Melanocyte of skin (primary cell): ENCODE measurements at places on chromosomes 5 and 9. TPM values are rescaled to one million over a fixed set of nuclear protein-coding genes. Genes with fewer than 3 reads are reported as not detected.

SLC35D2 gene
- total RNA-seq = 34.8 and 45.4 TPM in 2 replicates

C9 gene
- 0.93 TPM in 1 of 2 replicates, not detected in the other for total RNA-seq

FBP2 gene
- total RNA-seq = not detected in 2 replicates

CCDC152 gene
- total RNA-seq = under 0.01 and 0.15 TPM in 2 replicates

WDR38 gene
- not detected in 2 replicates for total RNA-seq

EGFL7 gene
- total RNA-seq = 8.0 and 18.3 TPM in 2 replicates

PCDHA7 gene
- under 0.01 TPM in 1 of 2 replicates, not detected in the other for total RNA-seq

C9orf50 gene
- 0.36 TPM in 1 of 2 replicates, not detected in the other for total RNA-seq

FBXO4 gene
- total RNA-seq = 10.0 and 12.0 TPM in 2 replicates

HEMGN gene
- not detected in 2 replicates for total RNA-seq

SLC4A9 gene
- not detected in 2 replicates for total RNA-seq

CLIC3 gene
- not detected in 2 replicates for total RNA-seq

C5orf63 gene
- total RNA-seq = 2.3 and 4.2 TPM in 2 replicates

PCDHGA3 gene
- 0.69 and 2.9 TPM in 2 replicates for total RNA-seq

GPRIN1 gene
- total RNA-seq = 11.4 and 19.6 TPM in 2 replicates

PRDM9 gene
- total RNA-seq = not detected in 2 replicates

ADAMTS13 gene
- total RNA-seq = 1.1 and 1.7 TPM in 2 replicates

HNRNPK gene
- 491 and 624 TPM in 2 replicates for total RNA-seq

ZCCHC10 gene
- 7.6 and 12.7 TPM in 2 replicates for total RNA-seq

SH2D3C gene
- total RNA-seq = under 0.01 and 0.36 TPM in 2 replicates

CCNO gene
- total RNA-seq = 1.4 and 2.2 TPM in 2 replicates

ANKHD1 gene
- 81.9 and 89.6 TPM in 2 replicates for total RNA-seq

ADGRV1 gene
- total RNA-seq = under 0.01 and 0.77 TPM in 2 replicates

MRPL22 gene
- total RNA-seq = 32.9 and 34.6 TPM in 2 replicates

NUDT12 gene
- 13.4 and 28.4 TPM in 2 replicates for total RNA-seq

TLN1 gene
- 132 and 135 TPM in 2 replicates for total RNA-seq

RGS7BP gene
- total RNA-seq = not detected in 2 replicates

ODF2 gene
- total RNA-seq = 18.2 and 26.9 TPM in 2 replicates

ACTBL2 gene
- 0.31 and 0.33 TPM in 2 replicates for total RNA-seq

SHC3 gene
- total RNA-seq = 0.34 and 1.1 TPM in 2 replicates

AGXT2 gene
- total RNA-seq = not detected in 2 replicates

GPX3 gene
- total RNA-seq = not detected in 2 replicates

DAP gene
- 15.1 and 19.6 TPM in 2 replicates for total RNA-seq

PCDHB7 gene
- total RNA-seq = under 0.01 TPM in 2 replicates

PCDHA11 gene
- total RNA-seq = under 0.01 TPM in 2 replicates

RELL2 gene
- total RNA-seq = 4.8 and 6.9 TPM in 2 replicates

TSLP gene
- total RNA-seq = not detected in 2 replicates

ENC1 gene
- 62.2 and 159 TPM in 2 replicates for total RNA-seq

GRAMD2B gene
- total RNA-seq = 10.7 and 20.4 TPM in 2 replicates

SGCD gene
- 116 and 222 TPM in 2 replicates for total RNA-seq

UNC13B gene
- total RNA-seq = 26.6 and 28.4 TPM in 2 replicates

ELOVL7 gene
- total RNA-seq = 0.34 and 1.1 TPM in 2 replicates

PRRX2 gene
- not detected in 2 replicates for total RNA-seq

COL5A1 gene
- 1.9 and 3.0 TPM in 2 replicates for total RNA-seq

SLC36A2 gene
- total RNA-seq = not detected in 2 replicates

CDK9 gene
- 32.3 and 33.1 TPM in 2 replicates for total RNA-seq

FTMT gene
- total RNA-seq = not detected in 2 replicates

TMEM252 gene
- not detected in 2 replicates for total RNA-seq

FLT4 gene
- total RNA-seq = under 0.01 TPM in 1 of 2 replicates, not detected in the other

LOX gene
- total RNA-seq = 5.0 and 9.3 TPM in 2 replicates

NUDT2 gene
- 12.7 and 23.3 TPM in 2 replicates for total RNA-seq
